Breast epithelium (tissue), 4 donors: ENCODE measurements at places on chromosomes 5 and 9. TPM values are rescaled to one million over a fixed set of nuclear protein-coding genes. Genes with fewer than 3 reads are reported as not detected.

DNA sequence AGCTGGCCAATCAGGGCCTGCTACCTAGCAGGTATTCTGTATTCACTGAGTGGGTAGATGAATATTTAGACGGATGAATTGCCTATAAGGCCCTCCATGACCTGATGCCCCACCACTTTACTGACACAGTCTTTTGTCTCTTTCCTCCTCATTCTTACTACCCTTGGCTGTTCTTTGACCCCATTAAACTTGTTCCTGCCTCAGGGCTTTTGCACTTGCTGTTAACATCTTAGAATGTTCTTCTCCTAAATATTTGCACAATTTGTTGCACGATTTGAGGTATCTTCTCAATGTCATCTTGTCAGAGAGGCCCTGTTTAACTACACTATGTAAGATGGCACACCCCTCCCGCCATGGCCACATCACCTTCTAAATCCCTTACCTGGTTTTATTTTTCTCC is 3.3 kb upstream of the TTC23L start:
- no peaks in the 10 kb centered on the region for H3K36me3 ChIP-seq
- no peaks in the 10 kb centered on the region for H3K4me1 ChIP-seq
- DNase-seq = no peak
- no peak overlapping the region for H3K27ac ChIP-seq

DNA sequence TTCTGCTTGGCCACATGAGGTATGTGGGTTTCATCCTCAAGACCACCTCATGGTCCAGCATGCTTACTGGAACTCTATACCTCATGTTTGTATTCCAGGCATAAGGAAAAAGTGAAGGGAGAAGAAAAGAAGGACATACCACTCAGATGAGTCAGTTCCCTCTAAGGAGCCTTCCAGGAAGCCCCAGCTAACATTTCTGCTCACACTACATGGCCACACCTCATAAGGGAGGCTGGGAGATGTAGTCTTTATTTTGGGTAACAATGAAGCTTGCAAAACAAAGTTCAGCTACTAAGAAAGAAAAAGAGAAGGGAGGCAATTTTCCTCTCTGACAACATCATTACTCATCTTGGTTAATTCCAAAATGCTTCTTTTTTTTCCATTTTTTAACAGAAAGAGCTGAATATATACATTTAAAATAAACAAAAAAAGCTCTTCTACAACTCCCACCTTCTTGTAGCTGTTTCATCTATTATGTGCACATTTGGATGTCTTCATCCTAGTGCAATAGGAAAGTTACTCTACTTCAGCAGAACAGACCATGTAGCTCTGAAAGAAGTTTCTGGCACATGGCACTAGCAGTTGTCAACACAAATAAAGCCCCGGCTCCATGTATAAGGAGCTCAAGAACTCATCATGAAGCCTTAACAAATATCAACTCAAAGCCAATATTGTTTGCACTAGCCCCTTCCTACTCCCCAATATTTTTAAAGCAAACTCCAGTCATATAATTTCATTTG is 123.6 kb upstream of the CCDC112 start:
- no peak overlapping the region for H3K27ac ChIP-seq
- DNase-seq = no peak
- no peaks in the 10 kb centered on the region for H3K36me3 ChIP-seq
- H3K4me3 ChIP-seq = no peak overlapping the region
- H3K27me3 ChIP-seq = no peaks in the 10 kb centered on the region

- H3K36me3 ChIP-seq = no peaks in the 10 kb centered on the region
- H3K4me3 ChIP-seq = no peak overlapping the region
- H3K27me3 ChIP-seq = peaks cover 56% of the 10 kb centered on the region
- H3K27ac ChIP-seq = no peak overlapping the region
Observed at GRCh38 chr9:96241391-96241809, 60.6 kb downstream of the HSD17B3 start.

DNA sequence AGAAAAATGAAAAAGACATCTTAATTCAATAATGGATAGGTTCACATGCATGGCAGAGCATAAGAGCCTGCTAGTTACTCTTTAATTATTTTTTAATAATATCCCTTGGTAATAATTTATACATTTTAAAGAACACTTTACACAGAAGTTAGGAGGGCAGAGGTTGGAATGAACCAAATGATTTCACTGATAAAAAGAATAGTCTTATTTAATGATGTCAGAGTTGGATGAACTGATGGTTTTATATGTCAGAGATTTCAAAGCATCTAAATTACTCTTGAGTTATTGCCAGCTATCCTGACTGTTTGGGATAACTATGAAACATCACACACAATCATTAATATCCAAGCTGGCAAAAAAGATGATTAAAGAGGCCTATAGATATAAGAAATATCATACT is 244.8 kb downstream of the CSNK1G3 start:
- H3K4me1 ChIP-seq = no peaks in the 10 kb centered on the region
- no peaks in the 10 kb centered on the region for H3K36me3 ChIP-seq
- no peak for DNase-seq
- H3K27me3 ChIP-seq = no peaks in the 10 kb centered on the region
- H3K4me3 ChIP-seq = no peak overlapping the region

- no peaks in the 10 kb centered on the region for H3K27me3 ChIP-seq
- no peaks in the 10 kb centered on the region for H3K36me3 ChIP-seq
- no peaks in the 10 kb centered on the region for H3K4me1 ChIP-seq
- H3K27ac ChIP-seq = no peak overlapping the region
- no peak overlapping the region for H3K4me3 ChIP-seq
Observed at GRCh38 chr5:77306531-77306930, 96.1 kb downstream of the PDE8B start.

DNA sequence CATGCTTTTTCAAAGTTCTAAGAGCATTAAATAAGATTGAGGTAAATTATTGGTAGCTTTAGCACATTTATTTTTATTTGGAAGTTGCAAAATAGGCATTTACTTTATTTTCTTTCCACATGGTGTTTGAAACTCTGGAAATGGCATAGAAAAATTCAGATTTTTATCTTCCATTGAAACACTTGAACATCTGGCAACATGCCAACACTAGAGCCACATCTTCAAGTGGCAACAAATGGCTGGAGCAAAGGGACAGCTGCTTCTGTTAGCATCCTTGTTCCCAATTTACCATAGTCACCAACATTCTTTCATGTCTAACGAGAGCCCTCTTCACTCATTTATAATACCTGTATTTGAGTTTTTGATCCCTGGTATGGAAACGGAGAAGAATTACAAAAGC is 539.9 kb downstream of the ZNF608 start:
- H3K4me3 ChIP-seq = no peak overlapping the region
- H3K27ac ChIP-seq = no peak overlapping the region
- H3K36me3 ChIP-seq = no peaks in the 10 kb centered on the region
- H3K4me1 ChIP-seq = no peaks in the 10 kb centered on the region

DNA sequence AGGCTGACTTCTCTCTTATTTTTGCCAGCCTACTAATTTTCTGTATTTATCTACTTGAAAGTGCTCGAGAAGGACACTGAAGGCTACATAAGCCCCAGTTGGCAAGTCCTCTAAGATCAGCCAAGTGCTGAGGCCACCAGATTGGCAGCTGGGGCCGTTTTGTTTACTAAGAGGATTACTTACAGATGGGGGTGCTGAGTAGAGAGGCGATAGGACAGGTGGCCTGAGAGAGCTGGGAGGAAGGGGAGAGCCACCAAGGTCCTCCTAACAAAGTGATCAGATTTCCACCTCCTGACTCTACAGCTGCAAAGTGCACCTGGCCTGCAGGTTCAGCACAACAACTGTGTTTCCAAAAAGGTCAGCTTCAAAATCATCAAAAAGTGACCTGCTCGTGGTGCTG is 32.9 kb downstream of the FRMD3 start:
- H3K27me3 ChIP-seq = no peaks in the 10 kb centered on the region
- H3K4me3 ChIP-seq = no peak overlapping the region
- no peak for DNase-seq
- no peaks in the 10 kb centered on the region for H3K36me3 ChIP-seq

GRCh38 chr9:120257483-120257882 is 322.5 kb downstream of the CDK5RAP2 start:
- H3K4me1 ChIP-seq = no peaks in the 10 kb centered on the region
- no peak overlapping the region for H3K4me3 ChIP-seq
- H3K36me3 ChIP-seq = no peaks in the 10 kb centered on the region

- no peak for DNase-seq
- H3K27me3 ChIP-seq = no peaks in the 10 kb centered on the region
- H3K4me3 ChIP-seq = peak overlapping the region; percentile 31
- H3K36me3 ChIP-seq = no peaks in the 10 kb centered on the region
- no peaks in the 10 kb centered on the region for H3K4me1 ChIP-seq
Observed at GRCh38 chr5:59126708-59127573, 544.1 kb downstream of the RAB3C start.

ABCA2 gene
- total RNA-seq = 18.9 TPM

- no peaks in the 10 kb centered on the region for H3K27me3 ChIP-seq
- no peak overlapping the region for H3K4me3 ChIP-seq
- no peaks in the 10 kb centered on the region for H3K36me3 ChIP-seq
- H3K27ac ChIP-seq = no peak overlapping the region
Observed at GRCh38 chr9:84024041-84024575, 43.5 kb downstream of the RMI1 start.

- no peaks in the 10 kb centered on the region for H3K4me1 ChIP-seq
- no peak for DNase-seq
- peaks cover 6% of the 10 kb centered on the region for H3K36me3 ChIP-seq
- H3K27me3 ChIP-seq = no peaks in the 10 kb centered on the region
- H3K4me3 ChIP-seq = no peak overlapping the region
- H3K27ac ChIP-seq = no peak overlapping the region
Observed at GRCh38 chr9:129005336-129005997, 22.7 kb downstream of the SH3GLB2 start.

- H3K27ac ChIP-seq = no peak overlapping the region
- H3K36me3 ChIP-seq = no peaks in the 10 kb centered on the region
- no peak overlapping the region for H3K4me3 ChIP-seq
- no peaks in the 10 kb centered on the region for H3K27me3 ChIP-seq
- H3K4me1 ChIP-seq = no peaks in the 10 kb centered on the region
Observed at GRCh38 chr5:173196133-173196952, 38.7 kb downstream of the NKX2-5 start.

DNA sequence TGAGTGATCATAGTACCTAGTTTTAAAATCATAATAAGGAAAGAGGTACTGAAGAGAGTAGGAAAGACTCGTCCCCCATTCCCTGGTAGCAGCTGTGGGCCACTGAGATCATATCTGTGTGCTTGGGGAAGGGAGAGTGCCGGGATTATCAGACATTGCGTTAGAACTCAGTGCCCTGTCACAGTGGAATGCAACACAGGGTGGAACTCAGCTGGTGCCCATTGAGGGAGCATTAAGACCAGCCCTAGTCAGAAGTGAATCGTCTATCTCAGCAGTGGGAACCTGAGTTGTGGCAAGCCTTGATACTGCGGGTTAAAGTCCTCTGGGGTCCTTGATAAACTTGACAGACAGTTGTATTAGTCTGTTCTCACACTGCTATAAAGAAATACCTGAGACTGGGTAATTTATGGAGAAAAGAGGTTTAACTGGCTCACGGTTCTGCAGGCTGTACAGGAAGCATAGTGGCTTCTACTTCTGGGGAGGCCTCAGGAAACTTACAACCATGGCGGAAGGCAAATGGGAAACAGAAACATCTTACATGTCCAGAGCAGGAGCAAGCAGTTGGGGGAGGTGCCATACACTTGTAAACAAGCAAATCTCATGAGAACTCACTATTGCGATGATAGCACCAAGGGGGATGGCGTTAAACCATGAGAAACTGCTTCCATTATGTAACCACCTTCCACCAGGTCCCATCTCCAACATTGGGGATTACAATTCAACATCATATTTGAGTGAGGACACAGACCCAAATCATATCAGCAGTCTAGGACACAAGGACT is 33.1 kb downstream of the NDUFAF2 start:
- no peak for DNase-seq
- no peaks in the 10 kb centered on the region for H3K27me3 ChIP-seq
- no peak overlapping the region for H3K27ac ChIP-seq
- H3K36me3 ChIP-seq = no peaks in the 10 kb centered on the region
- no peak overlapping the region for H3K4me3 ChIP-seq

DNA sequence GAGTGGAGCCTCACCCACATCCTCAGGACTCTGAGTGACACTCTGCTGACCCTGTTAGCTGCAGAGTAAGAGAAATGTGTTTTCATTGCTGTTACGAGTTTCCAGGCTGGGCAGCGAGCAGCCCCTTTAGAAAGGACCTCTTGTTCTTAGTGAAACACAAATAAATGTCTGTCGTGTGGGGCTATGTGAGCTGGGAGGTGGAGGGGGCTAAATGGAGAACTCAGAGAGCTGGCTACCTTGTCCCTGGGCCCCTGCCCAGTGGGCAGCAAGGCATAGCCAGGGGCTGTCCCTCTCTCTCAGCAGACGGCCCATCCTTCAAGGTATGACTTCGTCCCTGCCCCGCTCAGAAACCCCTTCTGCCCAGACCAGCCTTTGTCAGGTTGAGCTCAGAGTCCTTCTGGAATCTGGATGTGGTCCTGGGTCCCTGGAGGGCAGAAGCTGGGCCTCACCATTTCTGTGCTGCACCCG is 10.2 kb downstream of the DCANP1 start:
- no peaks in the 10 kb centered on the region for H3K36me3 ChIP-seq
- H3K4me3 ChIP-seq = no peak overlapping the region
- no peak overlapping the region for H3K27ac ChIP-seq

GRCh38 chr9:70160686-70161600 is 97.8 kb upstream of the SMC5 start:
- no peak overlapping the region for H3K4me3 ChIP-seq
- no peaks in the 10 kb centered on the region for H3K36me3 ChIP-seq
- DNase-seq = no peak
- H3K27me3 ChIP-seq = no peaks in the 10 kb centered on the region
- H3K4me1 ChIP-seq = no peaks in the 10 kb centered on the region
- H3K27ac ChIP-seq = peak overlapping the region; percentile 21

- no peak overlapping the region for H3K4me3 ChIP-seq
- no peak overlapping the region for H3K27ac ChIP-seq
- no peaks in the 10 kb centered on the region for H3K36me3 ChIP-seq
- H3K4me1 ChIP-seq = no peaks in the 10 kb centered on the region
- no peak for DNase-seq
- H3K27me3 ChIP-seq = no peaks in the 10 kb centered on the region
Observed at GRCh38 chr5:118070041-118070440, 918.3 kb downstream of the DTWD2 start.

DNA sequence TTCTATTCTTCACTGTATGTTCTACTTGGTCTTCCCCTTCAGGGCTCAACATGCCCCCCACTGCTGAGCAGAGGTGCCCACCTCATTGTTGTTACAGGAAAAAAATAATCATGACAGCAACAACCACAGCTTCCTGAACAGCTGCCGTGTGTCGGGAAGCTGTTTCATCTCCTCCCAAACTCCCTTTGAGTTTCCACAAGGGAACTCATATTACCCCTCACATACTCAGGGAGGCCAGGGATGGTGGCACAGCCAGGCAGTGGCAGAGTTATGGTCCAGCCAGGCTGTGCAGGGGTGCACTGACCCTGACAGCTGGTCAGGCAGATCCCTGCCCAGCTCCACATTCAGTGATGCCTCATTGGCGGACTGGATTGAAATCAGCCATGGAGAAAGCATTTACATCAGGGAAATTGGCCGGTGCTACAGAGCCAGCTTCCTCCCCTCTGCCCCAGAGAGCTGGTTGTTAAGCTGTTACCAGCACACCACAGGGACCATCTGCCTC is 37.3 kb downstream of the SARDH start:
- H3K36me3 ChIP-seq = no peaks in the 10 kb centered on the region
- DNase-seq = no peak
- no peaks in the 10 kb centered on the region for H3K4me1 ChIP-seq
- peaks cover 21% of the 10 kb centered on the region for H3K27me3 ChIP-seq
- H3K27ac ChIP-seq = no peak overlapping the region

NIPAL4 gene
- 0.29 TPM for total RNA-seq

- H3K27me3 ChIP-seq = no peaks in the 10 kb centered on the region
- no peak overlapping the region for H3K27ac ChIP-seq
- H3K4me3 ChIP-seq = no peak overlapping the region
Observed at GRCh38 chr5:669111-669841, 23.9 kb downstream of the TPPP start.

- H3K36me3 ChIP-seq = no peaks in the 10 kb centered on the region
- no peak for DNase-seq
- H3K27me3 ChIP-seq = no peaks in the 10 kb centered on the region
- no peak overlapping the region for H3K4me3 ChIP-seq
- H3K4me1 ChIP-seq = no peaks in the 10 kb centered on the region
Observed at GRCh38 chr9:13832446-13832845, 481.5 kb downstream of the NFIB start.
